Fibroblast of skin of right biceps (primary cell): ENCODE measurements at places on chromosomes 11 and 22.
A peak's percentile ranks its signal among the peaks of the same experiment; 100 is the strongest.

GRCh38 chr11:102359372-102359771, 12.4 kb downstream of the BIRC2 start:
- DNase-seq = no peak

DNA sequence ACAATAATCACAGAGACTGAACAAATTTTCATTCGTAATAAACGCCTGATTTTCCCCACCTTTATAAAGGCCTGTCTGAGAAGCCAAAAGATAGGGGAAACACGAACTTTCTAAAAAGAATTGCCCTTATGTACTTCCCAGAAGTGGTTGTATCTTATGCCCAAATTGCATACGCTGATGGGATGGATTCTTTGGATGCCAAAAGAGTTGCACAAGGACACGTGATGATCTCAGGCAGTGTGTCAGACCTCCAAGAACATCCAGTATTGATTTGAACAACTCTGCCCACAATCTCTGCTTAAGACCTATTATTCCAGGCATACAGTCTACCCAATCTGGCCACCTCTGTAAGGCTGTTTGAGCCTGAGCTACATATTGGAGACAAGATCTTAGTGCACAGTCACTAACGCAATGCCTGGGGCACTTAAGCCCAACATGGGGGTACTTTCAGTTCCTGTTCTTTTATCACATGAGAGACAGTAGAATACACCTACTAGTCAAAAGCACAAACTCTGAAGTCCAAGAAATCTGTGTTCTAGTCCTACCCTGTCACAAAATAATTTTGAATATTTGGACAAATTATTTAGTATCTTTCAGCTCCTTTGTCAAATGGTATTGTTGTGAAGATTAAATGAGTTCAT, 38.9 kb downstream of the OR10A6 start:
- peak; percentile 81 for DNase-seq

DNA sequence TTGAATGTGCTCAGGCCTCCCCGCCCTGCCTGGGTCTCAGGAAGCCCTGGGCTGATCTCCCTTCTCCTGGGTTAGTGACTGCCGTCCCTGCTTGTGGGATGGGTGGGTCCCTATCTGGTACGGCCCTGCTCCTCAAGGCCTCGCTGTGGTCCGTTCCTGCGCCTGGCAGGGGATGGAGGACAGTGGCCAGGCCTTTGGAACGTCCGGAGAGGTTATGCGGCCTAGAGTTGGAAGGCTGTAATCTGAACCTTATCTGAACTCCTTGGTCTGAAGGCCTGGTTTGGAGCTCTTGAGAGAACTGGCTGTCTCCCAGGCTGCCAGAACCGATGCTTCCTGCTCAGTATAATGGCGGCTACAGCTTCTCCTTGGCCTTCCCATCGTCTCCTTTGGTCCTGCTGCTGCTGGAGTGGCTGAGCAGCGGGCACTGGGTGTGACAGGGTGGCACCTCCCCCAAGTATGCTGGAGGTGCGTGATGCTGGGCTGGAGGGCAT, 72.8 kb downstream of the FLI1 start:
- DNase-seq = peak; percentile 32

DNA sequence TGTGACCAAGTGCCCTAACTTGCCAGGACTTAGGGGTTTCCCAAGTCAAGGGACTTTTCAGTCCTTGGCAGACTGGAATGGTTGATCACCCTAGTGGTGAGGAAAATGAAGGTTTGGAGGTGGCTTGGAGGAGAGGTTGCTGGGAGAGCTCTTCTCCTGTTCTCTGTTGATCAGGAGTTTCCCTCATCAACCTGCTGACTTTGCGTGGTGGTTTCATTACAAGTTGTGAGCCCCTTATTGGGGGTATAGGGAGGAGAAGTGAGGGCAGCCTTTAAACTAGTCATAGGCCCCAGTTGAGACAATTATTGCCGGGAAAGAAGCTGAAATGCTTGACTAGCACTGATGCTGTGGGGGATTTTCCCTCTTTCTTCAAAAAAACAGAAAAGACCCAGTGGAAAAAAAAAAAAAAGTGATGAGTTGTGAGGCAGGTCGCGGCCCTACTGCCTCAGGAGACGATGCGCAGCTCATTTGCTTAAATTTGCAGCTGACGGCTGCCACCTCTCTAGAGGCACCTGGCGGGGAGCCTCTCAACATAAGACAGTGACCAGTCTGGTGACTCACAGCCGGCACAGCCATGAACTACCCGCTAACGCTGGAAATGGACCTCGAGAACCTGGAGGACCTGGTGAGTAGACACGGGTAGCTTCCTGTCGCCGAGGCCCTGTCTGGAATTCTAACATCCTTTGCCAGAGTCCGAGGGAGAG, at the start of gene CXCR5:
Gene CXCR5, plus strand, starts transcription at position 525 of the 704 bp plus-strand sequence. Its CDS starts 50 bp downstream, at position 575.
- DNase-seq = peak; percentile 51
